Stimulated activated CD8-positive, alpha-beta memory T cell treated with anti-CD3 and anti-CD28 coated beads, Interleukin-4, amount 100 ng/mL, for 4 hours (primary cell): ENCODE measurements at places on chromosomes 1 and 21.

DNA sequence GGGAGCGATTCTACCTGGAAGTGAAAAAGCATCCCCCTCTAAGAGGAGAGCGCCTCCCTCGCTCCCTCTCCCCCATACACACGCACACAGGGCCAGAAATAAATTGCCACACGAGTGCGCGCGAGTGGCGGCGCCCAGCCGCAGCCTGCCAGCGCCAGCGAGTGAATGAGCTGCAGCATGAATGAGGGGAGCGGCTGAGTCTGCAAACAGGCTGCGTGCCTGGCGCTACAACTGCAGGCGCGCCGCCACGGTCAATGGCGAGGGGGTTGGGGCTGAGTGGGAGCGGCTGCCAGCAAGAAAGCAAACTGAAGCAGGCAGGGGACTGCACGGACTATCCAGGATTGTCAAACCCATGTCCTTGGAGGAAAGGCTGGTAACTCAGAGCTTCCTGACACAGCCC, 2.2 kb downstream of the CAMK1G start:
- no peak for DNase-seq

- no peak for DNase-seq
These were observed 1.2 kb downstream of the GPR88 start for GRCh38 chr1:100538913-100539835.

DNA sequence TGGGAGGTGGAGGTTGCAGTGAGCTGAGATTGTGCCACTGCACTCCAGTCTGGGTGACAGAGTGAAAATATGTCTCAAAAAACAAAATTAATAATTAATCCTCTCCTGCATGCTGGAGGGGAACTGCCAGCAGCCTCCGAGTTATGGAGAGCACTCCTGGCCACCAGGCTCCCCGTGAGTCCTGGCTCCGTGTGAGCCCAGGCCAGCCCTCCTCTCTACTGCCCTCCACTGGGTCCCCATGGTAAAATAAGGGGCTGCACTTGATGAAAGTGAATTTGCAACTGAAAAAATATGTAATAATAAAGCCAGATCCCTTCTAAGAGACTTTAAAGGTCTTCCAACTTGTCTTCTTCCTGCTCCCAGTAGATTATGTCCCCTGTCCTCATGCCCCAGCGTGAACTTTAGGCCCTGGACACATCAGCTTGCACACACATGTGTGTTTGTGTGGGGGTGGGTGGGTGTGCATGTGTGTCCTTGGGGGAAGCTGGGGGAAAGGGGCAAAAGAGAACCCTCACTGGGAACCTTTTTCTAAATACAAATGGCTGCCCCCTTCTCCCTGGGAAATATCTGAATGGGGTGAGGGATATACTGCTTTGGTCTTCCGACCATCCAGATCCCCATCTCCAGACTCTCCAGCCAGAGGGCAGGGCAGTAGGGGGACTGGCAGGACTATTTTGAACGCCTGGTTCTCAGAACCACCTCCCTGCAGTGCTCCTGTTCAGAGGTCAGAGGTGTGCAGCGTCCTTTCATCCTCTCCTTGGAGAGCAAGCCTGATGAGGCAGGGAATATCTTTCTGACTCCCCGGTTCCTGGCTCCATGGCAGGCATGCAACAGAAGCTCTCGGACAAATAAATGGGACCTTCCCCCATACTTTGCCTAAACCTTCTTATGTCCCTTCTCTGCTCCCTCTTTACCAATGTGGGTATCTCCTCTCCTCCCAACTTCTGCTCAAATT, 26.2 kb downstream of the NEK2 start:
- no peak for DNase-seq

DNA sequence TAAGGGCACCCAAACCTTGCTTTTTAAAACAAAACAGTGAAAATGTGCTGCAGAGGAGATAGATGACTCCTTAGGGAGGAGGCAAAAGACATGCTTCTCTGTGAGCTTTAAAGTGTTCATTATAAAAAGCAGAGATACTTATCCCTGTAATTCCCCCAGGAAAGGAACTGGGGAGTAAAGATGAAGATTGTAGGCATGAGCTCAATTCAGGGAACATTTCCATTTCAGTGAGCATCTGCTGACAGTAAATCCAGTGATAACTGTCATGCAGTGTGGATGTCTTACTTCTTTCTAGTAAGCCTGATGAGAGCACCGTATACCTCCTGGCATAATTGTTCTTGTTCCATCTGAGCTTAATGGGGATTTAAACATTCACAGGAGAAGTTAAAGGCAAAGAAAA, 1296.5 kb downstream of the MRPL39 start:
- DNase-seq, result no peak

DNA sequence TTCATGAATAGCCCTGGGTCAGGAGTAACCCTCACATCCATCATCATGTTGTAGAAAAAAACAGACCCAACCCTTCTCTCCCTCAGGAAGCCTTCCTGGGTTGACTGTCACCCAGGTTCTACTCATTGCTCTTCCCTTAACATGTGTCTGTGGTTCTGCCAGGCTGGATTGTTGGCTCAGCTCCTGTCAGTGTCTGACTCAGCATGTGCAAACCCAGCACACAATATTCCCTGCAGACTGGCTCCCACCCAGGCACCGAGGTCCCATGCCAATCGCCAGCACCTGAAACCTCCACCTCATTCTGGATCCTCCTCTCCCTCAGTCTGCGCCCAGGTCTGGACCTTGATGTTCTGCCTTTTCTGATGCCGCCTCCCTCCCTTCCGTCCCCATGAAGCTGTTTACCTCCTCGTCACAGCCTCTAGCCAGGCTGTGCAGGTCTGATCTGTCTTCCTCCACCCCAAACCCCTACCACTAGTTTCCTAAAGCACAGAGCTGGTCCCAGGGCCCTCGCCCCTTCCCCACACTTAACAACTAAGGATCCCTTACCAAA, 4.3 kb upstream of the S100A8 start:
- no peak for DNase-seq

GRCh38 chr1:210866532-210866931, 267.4 kb downstream of the KCNH1 start:
- DNase-seq, result no peak

GRCh38 chr1:65213271-65214023, 65.4 kb downstream of the AK4 start:
- no peak for DNase-seq

- DNase-seq, result no peak
These were observed 10.6 kb downstream of the PLA2G2F start for GRCh38 chr1:20149601-20150325.

DNA sequence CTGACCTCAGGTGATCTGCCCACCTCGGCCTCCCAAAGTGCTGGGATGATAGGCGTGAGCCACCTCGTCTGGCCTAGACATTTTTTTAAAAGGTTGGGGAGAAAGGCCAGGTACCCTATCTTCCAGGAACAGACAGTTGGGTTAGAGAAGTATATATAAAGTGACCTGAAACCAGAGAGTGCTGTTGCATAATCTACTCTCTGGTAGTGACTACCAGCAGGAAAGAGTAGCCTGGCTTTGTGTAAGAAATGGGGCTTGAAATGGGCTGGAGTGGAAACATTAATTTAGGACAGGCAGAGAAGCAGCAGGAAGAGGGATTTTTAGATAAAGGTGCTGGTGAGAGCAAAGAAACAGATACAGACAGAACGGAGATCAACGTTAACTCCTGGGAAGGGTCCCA, 125.8 kb upstream of the HOOK1 start:
- no peak for DNase-seq
